ENCODE measurements at places on chromosomes 11 and 22.

GRCh38 chr22:32809786-32810554 lies 8.5 kb downstream of the TIMP3 start:
- DNase-seq, result no peak

GRCh38 chr11:122900587-122901202 lies 18.1 kb downstream of the JHY start:
- DNase-seq, result peak; percentile 27

DNA sequence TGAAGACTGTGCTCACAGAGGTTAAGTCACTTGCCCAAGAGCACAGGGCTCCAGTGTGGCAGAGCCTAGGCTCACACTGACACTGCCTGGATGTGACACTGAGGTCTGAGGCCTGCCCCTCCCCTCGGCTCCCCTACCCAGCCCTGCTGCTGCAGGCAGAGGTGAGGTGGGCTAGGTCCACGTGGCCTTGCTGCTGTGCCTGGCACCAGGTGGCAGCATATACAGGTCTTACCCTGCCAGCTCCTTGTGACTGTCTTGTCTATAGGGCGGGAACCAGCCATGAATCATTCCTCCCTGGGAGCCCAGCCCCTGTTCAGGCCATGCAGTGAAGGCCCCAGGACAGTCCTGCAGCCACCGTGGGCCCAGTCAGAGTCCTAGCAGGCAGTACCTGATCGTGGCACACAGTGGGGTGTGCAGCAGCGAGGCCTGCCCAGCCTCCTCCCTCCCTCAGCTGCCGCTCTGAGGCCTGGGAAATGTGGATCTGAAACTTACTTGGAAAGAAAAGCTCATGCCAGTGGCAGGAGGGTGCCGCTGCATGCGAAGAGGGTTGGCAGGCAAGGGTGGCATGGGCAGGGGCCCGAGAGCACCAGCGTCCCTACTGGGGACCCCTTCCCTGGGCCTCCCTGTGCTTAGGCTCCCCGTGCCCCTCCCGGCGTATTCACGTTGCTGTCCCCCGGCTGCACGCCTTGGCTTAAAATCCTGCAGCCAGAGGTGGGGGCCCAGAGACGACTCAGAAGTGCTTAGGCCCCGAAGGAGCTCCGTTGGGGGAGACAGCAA lies 1.2 kb upstream of the CERK start:
- no peak for DNase-seq

DNA sequence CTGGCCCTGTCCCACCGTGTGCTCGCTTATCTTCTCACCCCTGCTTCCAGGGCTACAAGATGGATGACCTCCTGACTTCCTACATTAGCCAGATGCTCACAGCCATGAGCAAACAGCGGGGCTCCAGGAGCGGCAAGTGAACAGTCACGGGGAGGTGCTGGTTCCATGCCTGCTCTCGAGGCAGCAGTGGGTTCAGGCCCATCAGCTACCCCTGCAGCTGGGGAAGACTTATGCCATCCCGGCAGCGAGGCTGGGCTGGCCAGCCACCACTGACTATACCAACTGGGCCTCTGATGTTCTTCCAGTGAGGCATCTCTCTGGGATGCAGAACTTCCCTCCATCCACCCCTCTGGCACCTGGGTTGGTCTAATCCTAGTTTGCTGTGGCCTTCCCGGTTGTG lies 86.5 kb downstream of the MYO7A start:
- no peak for DNase-seq

- no peak for DNase-seq
Measured at GRCh38 chr22:46574993-46575910, 37.8 kb upstream of the CELSR1 start.

- DNase-seq, result no peak
Measured at GRCh38 chr11:68710409-68710808, 26.1 kb downstream of the GAL start.

- no peak for DNase-seq
Measured at GRCh38 chr22:27676545-27677213, 124.9 kb downstream of the MN1 start.

GRCh38 chr22:27881421-27881820 lies 37.6 kb downstream of the PITPNB start:
- DNase-seq, result no peak
